Activated CD8-positive, alpha-beta memory T cell treated with anti-CD3 and anti-CD28 coated beads, Interleukin-2, amount 10 ng/mL, durations not matched to agents 7 days and 5 days (primary cell): ENCODE measurements at places on chromosomes 7 and 10. TPM values are rescaled to one million over a fixed set of nuclear protein-coding genes. Genes with fewer than 3 reads are reported as not detected.

DDIT4 gene
- total RNA-seq = 291 TPM

LRIT1 gene
- total RNA-seq = not detected

KRIT1 gene
- 45.4 TPM for total RNA-seq

LRRD1 gene
- not detected for total RNA-seq

LBX1 gene
- total RNA-seq = not detected

CACNA2D1 gene
- total RNA-seq = 0.28 TPM

DNA sequence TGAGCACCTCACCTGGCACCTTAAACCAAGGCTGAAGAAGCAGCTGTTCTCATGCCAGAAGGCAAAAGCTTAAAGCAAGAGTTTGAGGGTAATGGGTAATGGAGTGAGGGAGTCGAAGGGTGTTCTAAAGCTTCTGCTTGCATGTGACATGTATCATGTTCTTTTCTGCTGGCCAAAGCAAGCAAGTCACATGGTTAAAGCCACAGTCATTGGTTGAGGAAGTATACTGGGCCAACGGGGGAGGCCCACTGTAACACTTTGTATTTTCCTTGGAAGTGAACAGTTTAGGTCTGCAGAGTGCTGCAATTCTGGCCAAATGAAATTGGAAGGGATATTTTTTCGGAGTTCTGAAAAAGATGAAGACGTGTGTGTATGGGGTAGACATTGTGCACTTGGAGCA, 75.7 kb downstream of the REEP3 start:
- no peaks in the 10 kb centered on the region for H3K4me1 ChIP-seq
- DNase-seq = no peak
- no peak overlapping the region for H3K4me3 ChIP-seq
- no peaks in the 10 kb centered on the region for H3K27me3 ChIP-seq
- peaks cover 28% of the 10 kb centered on the region for H3K36me3 ChIP-seq

DNA sequence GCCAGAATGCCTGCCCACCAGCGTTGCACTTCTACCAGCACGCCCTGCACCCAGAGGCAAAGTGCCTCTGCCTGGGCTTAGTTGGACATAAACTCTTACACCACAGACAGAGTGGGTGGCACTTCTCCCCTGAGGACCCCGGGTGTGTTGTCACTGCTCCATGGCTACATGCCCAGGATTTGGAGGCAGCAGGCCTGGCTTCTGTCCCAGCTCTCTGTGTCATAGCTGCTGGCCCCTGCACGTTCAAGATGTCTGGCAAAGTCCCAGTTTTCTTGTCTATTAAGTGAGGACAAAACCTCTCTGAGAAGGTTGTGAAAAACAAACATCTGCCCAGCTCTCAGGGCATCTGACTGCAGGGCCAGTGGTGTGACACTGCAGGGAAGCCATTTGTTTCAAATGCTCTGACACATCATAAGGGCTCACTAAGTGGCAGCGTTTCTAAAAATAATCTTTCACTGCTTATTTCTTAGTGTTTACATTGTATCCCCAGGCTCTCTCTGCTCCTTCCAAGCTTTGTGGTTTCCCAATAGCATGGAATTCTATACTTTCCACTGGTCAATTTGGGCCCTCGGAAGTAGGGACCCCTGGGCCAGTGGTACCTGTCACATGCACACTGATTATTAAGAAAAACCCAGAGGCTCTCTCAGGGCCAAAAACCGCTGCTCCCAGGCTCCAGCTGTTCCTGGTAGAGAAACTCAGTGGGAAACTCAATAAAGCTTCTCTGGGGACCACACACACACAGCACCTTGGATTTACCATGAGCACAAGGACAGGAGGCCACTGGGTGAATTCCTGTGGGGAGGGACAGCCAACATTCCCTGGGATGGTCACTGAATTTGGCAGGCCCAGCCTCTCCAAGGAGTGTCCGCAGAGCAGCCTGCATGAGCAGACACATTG, 86.2 kb upstream of the ANLN start:
- no peak overlapping the region for H3K4me3 ChIP-seq
- no peaks in the 10 kb centered on the region for H3K27me3 ChIP-seq
- H3K36me3 ChIP-seq = no peaks in the 10 kb centered on the region
- DNase-seq = no peak
- H3K27ac ChIP-seq = no peak overlapping the region

DNA sequence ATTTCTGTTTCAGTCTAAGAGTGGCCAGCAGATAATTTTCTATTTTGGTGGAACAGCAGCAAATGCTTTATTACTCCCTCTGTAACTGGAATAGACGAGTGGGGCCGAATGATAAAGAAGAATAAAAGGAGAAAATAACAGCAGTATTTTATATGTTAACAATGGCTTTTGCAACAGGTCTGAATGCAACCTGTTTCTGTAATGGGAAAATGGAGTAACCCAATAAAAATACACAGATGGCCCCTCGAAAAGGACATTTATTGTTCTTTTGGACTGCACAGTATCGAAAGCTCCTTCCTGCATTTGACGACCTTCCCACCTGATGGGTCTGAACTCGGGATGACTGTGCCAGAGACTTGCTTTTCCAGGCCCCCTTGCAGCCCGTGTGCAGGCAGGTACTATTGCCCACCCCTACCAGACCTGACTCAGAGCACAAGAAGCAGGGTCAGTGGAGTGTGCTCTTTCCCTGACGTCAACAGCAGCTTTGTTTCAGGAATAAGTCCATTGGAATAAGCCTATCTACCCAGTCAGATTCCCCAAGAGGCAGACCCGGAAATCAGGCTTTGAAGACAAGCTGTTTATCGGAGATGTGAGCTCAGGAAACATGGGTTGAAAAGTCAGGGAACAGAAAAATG, 306.5 kb upstream of the NEBL start:
- no peaks in the 10 kb centered on the region for H3K4me1 ChIP-seq
- no peak for DNase-seq
- no peak overlapping the region for H3K4me3 ChIP-seq
- no peaks in the 10 kb centered on the region for H3K36me3 ChIP-seq

DNA sequence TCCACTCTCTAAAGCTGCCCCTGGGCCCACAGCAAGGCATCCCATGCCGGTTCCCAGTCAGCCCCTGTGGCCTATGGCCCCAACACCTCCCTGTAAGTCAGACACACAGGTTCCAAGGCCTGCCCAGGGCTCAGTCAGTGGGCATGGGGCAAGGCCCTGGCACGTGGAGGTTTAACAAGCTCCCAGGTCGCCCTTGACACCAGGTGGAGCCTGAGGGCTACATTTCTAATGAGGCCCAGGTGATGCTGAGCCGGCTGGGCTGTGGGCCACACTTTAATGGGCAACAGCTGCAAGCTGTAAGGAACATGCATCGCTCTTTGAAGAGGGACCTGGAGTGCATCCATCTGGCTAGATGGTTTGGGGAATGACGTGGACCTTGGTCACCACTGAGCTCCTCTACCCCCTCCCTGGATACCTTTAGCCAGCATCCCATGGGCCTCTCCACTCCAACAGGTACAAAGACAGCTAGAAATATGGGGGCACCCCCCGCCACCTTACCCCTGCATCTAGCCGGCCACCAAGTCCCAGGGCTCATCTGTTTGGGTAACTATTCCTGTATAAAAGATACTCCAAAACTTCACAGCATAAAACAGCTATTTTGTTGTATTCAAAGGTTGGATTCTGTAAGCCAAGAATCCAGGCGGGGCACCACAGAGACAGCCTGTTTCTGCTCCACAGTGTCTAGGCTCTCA, 122.5 kb downstream of the OAT start:
- no peak for DNase-seq
- H3K27me3 ChIP-seq = no peaks in the 10 kb centered on the region
- H3K27ac ChIP-seq = no peak overlapping the region
- H3K4me3 ChIP-seq = no peak overlapping the region
- H3K36me3 ChIP-seq = no peaks in the 10 kb centered on the region

DNA sequence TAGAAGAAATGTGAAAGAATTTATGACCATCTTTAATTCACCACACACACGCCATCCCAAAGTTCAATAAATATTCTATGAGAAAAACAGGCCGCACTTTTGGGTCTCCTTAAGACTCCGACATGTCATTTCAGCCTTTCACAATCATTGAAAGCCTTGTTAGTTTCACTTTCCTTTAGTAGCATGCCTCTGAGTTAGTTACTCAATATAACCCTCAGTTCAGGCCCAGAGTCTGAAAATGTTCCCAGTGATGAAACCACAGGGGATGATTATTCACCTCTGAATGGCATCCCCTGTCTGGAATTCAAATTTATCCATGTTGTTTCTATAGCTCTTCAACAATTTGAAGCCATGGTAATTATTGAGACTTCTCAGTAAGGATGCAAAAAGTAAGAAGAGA, 278.1 kb upstream of the NRP1 start:
- no peaks in the 10 kb centered on the region for H3K36me3 ChIP-seq
- H3K4me1 ChIP-seq = peaks cover 7% of the 10 kb centered on the region
- H3K4me3 ChIP-seq = no peak overlapping the region

- peaks cover 6% of the 10 kb centered on the region for H3K36me3 ChIP-seq
- no peak for DNase-seq
- H3K4me1 ChIP-seq = peaks cover 57% of the 10 kb centered on the region
- H3K27me3 ChIP-seq = peaks cover 19% of the 10 kb centered on the region
- H3K4me3 ChIP-seq = peak overlapping the region; percentile 89
Observed at GRCh38 chr10:110209926-110210673, 2.7 kb downstream of the MXI1 start.

DNA sequence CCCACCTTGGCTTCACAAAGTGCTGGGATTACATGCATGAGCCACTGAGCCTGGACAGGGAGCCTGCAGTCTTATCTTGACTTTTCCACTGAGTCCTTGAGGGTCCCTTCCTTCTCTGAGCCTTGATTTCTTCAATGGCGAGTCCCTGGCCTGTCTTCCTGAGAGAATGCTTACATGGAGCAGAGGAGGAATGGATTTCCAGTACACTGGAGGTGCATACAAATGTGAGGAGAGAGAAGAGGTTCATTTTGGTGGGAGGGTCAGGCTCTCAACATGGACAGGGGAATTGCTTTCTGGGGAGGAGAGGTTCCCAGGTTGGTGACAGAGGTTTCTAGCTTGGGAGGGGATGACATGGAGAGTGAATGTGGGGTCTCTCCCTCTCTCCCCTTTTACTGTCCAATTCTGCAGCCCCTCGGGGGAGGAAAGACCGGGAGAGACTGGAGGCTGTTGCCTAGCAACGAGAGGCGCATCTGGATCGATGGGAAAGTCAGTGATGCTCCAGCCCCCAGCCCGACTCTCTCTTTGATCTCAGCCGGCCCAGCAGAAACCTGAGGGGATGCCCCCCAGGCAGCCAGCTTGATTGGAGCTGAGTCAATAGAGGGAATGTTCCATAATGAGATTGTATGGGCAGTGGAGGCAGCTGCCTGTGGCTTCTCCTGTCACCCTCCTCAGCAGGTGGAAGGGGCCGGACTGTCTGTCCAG, 14.8 kb downstream of the SRRM3 start:
- H3K27ac ChIP-seq = no peak overlapping the region
- peaks cover 34% of the 10 kb centered on the region for H3K27me3 ChIP-seq
- DNase-seq = no peak
- H3K4me1 ChIP-seq = peaks cover 6% of the 10 kb centered on the region
- no peaks in the 10 kb centered on the region for H3K36me3 ChIP-seq
- H3K4me3 ChIP-seq = no peak overlapping the region

DNA sequence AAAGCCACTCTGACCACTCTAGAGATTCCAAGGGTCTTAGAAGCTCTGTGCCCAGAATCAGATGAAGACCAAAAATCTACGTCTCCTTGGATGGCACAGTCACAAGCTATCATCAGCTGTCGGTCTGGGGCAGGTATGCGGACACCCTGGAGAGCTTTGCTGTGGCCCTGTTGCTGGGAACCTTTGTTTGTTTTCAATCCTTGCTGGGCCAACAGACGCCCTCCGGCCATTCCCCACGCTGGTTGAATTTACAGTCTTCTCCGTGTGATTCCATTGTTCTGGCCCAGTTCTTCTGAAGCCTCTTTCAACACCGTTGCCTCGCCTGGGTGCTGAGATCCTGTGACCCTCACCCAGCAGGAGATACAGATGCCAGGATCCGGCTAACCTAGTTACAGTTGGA, 149.4 kb upstream of the PFKP start:
- H3K27ac ChIP-seq = no peak overlapping the region
- no peak for DNase-seq
- no peak overlapping the region for H3K4me3 ChIP-seq
- H3K27me3 ChIP-seq = peaks cover 19% of the 10 kb centered on the region
- no peaks in the 10 kb centered on the region for H3K36me3 ChIP-seq

DNA sequence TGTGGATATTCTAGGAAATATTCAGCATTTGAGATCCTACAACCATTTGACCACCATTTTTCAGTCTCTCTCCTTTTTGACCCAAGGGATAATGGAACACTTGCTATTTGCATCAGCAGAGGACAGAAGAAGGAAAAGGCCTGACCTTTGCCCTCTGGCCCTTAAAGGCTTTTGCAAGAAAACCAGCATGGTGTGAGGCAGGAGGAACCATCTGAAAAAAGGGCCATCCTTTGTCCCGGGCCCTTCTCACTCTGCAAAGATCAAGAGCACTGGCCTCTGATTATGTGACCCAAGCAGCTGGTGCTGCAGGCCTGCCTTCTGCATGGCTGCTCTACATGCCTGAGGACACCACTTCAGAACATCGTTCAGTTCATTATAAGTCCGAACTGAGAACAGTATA, 133.3 kb upstream of the STK17A start:
- no peak overlapping the region for H3K4me3 ChIP-seq
- H3K27me3 ChIP-seq = peaks cover 19% of the 10 kb centered on the region
- H3K27ac ChIP-seq = no peak overlapping the region
- no peak for DNase-seq
- H3K36me3 ChIP-seq = no peaks in the 10 kb centered on the region

DNA sequence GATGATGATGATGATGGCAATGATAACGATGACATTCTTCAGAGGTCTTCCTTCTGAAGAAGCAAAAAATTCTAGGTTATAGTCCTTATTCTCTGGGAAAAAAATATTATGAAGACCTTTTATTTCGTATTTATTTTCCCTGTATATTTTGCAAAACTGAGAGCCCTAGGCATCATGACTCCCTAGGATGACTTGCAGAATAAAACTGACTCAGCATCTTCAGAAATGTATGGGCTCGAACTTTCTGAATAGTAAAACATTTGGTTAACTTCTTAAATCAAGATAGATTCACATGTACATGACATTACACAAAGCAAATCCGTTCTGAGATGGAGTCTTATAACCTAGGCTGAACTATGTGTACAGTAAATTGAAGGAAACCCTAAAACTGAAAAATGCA, 29.4 kb downstream of the DKK1 start:
- DNase-seq = no peak
- H3K4me1 ChIP-seq = no peaks in the 10 kb centered on the region
- H3K4me3 ChIP-seq = no peak overlapping the region
- no peak overlapping the region for H3K27ac ChIP-seq
- H3K36me3 ChIP-seq = no peaks in the 10 kb centered on the region
- H3K27me3 ChIP-seq = no peaks in the 10 kb centered on the region

DNA sequence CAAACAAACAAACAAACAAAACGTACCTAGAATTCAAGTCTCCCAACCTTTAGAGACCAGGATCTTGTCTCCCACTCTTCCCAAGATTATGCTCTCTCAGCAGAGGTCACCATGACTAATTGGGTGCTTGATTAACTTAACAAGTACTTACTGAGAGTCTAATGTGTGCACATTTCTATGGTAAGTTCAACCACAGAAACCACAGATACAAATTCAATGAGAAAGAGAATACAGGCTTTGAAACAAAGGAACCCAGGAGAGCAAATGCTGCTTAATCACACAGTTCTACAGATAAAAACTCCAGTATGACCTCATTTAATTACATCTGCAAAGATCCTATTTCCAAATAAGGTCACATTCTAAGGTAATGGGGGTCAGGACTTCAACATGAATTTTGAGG, 142.8 kb downstream of the DNAJC1 start:
- no peak overlapping the region for H3K4me3 ChIP-seq
- H3K27ac ChIP-seq = no peak overlapping the region
- H3K4me1 ChIP-seq = peaks cover 7% of the 10 kb centered on the region
- no peak for DNase-seq
- no peaks in the 10 kb centered on the region for H3K27me3 ChIP-seq
